Stimulated activated CD4-positive, alpha-beta T cell treated with anti-CD3 and anti-CD28 coated beads, Interleukin-1b, Interleukin-23, amount 100 ng/mL, for 24 hours (primary cell): ENCODE measurements at places on chromosomes 2 and 18.
A peak's percentile ranks its signal among the peaks of the same experiment; 100 is the strongest.

GRCh38 chr18:59040770-59041148 is 98.9 kb upstream of the SEC11C start:
- no peak for DNase-seq

- no peak for DNase-seq
Measured at GRCh38 chr2:52961403-52961802, 806.2 kb upstream of the CHAC2 start.

- no peak for DNase-seq
Measured at GRCh38 chr18:37617623-37618022, 52.0 kb upstream of the CELF4 start.

GRCh38 chr18:24322584-24323136 is 75.0 kb downstream of the OSBPL1A start:
- no peak for DNase-seq

- no peak for DNase-seq
Measured at GRCh38 chr2:20432714-20433113, 14.2 kb upstream of the RHOB start.

DNA sequence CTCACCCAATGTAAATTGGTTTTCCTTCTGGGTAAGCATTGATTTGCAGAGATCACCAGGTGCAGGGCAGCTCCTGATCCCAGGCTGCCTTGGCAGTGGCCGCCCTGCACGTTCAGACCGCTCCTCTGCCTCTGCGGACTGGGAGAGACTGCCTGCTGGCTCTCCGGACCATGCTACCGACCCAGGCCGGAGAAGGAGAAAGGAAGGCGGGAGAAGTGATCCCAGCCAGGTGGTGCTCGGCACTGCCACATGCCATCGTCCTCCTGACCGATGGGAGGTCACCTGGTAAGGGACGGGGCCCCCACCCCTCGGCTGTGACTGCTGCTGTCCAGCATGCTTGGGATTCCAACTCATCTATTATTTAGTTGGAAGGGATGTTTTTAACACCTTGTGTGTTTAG is 108.1 kb upstream of the POU3F3 start:
- no peak for DNase-seq

DNA sequence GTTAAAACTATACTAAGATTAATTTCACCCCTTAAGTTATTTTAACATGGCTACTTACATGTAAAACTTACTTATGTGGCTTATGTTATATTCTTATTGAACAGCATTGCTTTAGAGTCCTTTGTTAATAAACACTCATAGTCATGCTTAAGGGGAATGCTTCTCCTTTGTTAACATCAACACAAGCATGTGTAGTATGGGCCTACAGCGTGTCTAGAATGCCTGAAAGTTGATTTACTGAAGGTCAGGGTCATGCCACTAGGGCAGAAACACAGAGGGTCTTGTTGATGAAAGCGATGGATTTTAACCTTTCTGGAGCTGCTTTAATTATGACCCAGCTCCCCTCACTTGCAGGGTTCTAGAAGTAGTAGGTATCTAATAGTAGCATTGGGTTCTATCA is 159.8 kb upstream of the DLX2 start:
- no peak for DNase-seq

DNA sequence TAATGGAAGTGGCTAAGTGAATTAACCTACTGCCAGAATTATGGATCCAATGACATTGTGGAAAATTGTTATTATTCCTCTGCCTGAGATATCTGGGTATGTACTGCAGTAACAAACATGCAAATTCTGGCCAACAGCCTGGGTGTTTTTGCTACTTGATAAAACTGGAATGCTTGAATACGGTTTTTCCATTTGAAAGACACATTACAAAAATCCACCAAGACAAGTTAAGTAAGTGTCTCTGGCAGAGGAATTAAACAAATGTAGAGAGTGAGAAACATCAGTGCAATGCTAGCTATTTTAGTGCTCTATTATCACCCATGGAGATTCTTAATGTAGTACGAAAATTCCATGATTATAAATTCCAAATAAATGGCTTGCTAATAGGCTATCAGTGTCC is 312.4 kb upstream of the MEIS1 start:
- DNase-seq = no peak

GRCh38 chr2:27860111-27860510 is 30.1 kb downstream of the RBKS start:
- DNase-seq = no peak

GRCh38 chr2:239247401-239248245 is 153.2 kb downstream of the HDAC4 start:
- DNase-seq = no peak

DNA sequence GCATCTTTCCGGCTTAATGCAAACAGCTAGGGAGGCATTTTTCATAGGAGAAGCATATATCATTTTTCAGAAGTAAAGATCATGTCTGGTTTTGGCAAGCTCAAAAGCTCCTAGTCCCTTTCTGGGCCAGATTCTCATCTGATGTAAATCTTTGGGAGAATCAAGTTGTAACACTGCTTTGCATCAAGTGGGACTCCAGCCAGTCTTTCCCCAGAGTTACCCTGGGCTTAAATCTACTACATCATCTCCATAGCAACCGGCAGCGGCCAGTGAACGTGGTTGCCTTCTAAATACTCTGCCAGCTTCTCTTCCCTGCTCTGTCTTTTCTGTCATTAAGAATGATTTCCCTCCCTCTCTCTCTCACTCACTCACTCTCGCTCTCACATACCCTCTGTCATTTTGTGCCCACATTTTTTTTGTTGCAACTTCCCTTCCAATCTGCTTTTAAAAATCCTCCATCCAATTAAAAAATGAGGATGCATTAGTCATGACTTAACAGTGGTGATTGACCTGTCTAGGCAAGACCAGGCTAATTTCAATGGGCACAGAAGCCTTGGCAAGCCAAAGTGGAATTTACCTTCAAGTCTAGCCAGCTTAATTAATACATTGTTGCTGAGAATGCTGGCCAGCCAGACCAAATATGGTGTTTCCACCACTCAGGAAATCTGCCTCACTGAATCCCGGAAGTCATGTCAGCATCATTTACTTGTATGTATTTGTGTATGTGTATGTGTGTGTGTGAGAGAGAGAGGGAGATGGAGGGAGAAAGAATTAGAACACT is 93.0 kb downstream of the NRP2 start:
- DNase-seq = no peak

GRCh38 chr18:3319399-3319798 is 57.5 kb downstream of the MYL12B start:
- DNase-seq = no peak

DNA sequence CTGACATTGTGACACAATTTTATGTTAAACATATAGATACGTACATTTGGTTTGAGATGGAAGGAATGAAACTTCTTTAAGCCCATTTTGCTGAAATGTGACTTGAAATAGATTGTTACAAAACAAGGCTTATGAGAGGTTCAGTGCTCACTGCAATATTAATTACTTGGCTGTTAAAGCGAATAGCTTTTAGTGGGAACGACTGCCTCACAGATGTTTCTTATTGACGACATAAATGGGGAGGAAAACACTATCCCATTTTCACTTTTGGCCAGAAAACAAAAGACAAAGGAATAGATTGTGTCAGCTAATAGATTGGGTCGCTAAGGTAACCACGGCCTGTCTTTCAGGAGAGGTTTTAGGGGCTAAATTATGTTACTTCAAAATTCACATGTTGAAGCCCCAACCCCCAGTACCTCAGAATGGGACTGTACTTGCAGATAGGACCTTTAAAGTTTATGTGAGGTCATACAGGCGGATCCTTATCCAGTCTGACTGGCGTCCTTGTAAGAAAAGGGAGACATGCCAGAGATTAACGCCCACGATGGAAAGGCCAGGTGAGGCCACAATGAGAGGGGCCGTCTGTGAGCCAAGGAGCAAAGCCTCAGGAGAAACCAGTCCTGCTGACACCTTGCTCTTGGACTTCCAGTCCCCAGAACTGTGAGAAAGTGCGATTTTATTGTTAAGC is 10.8 kb downstream of the INPP1 start:
- DNase-seq = no peak

- no peak for DNase-seq
Measured at GRCh38 chr18:32550963-32551362, 80.3 kb upstream of the GAREM1 start.

DNA sequence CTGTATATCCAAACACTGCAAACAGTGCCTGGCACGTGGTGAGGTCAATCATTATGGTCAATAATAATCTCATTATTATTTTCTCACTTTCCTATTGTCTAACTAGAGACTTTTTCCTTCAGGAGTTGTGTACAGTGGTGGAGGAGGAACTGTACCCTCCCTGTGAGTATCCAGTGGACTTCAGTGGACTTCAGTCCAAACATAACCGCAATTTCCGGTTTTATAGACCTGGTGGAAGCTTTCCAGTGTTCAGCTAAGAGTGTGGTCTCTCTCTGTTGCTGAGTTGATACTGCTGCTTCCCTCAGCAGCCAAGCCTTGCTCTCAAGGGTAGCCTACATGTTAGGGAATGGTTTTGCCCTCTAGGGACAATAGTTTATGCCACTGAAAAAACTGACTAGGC is 447.1 kb downstream of the TMEM182 start:
- DNase-seq = no peak

DNA sequence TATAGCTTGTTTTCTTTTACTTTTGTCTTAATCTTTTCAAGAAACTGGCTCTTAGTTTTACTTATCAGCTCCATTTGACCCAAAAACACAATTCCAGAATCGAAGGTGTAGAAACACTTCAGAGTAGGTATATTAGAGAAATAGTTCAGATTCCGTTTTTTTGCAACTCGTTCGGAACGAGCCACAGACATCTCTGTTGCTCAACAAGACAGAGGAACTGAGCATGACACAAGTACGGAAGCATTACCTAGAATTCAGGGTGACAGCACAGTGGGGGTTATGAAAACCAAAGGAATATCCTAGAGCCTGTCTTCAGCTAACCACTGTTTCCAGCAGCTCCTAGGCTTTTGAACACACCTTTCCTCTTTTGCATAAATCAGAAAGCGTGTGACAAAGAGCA is 5.0 kb downstream of the HRH4 start:
- DNase-seq = no peak

DNA sequence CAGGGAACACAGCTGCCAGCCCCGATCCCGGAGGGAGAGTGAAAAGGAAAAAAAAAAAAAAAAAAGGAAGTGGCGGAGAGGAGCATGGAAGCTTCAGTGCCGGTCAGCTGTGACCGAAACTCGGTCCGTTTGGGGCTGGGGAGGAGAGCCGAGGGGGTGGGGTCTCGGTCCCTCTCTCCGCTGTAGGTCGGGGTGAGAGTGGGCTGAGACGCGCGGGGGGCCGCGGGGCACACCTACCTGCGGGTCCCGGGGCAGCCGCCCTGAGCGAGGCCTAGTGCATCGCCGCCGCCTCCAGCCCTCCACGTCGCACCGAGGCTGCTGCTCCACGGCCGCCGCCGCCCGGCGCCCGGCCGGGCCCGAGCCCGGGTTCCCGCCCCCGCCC is 536 bp downstream of the VPS54 start:
- DNase-seq = peak; percentile 36

- DNase-seq = no peak
Measured at GRCh38 chr2:237592425-237592980, 2.0 kb upstream of the RAB17 start.

DNA sequence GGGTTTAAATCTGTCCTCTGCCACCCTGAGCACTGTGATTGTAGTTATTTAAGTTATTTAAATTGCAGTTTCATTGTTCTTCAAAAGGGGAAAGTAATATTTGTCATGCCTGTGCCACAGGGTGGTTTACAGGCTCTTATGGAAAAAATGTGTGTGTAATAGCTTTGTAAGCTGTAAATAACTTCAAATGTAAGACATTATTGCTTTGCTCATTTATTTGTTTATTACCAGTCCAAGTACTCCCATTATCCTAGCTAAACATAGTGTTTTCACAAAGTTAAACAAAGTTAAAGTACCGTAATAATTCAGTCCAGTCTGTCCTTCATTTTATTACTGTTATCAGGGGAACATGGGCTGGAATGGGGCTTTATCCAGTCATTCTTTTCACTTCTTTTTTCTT is 43.4 kb upstream of the IGFBP2 start:
- DNase-seq = no peak

DNA sequence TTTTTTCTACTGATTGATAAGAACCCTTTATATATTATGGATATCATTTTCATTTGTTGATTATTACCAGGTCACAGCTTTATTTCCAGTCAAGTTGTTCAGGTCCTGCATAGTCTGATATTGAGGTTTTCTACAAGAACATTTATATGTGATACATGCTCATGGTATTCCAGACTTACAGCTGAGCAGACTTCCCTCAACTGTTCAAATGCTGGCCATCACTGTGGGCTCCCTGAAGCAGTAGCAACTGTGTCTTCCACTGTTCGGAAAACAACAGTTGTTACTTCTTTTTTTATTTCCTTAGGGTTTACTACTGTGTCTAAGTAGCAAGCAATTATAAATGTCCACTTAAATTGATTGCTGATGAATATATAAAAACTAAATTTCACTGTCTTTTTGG is 79.5 kb downstream of the DGKD start:
- no peak for DNase-seq

- no peak for DNase-seq
Measured at GRCh38 chr18:41798879-41799278, 156.2 kb upstream of the PIK3C3 start.

- DNase-seq = no peak
Measured at GRCh38 chr2:44071454-44072046, 75.8 kb upstream of the LRPPRC start.

DNA sequence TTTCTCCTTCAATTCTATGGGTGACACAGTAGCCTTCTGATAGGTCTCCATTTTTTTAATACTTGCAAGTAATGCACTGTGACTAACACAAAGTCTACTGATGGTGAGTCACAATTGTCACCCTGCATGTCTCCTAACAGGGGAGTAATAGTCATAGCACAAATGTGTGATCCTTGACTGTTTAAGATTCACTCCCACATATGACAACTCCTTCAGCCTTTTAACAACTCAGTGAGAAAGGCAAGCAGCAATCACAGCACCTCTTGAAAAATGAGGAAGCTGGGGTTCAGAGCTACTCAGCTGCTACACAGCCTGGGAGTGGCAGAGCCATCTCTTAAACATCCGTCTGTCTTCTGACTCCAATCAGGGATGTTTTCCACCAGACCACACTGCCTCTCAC is 63.8 kb downstream of the EHD3 start:
- no peak for DNase-seq

- no peak for DNase-seq
Measured at GRCh38 chr2:23322567-23323197, 62.3 kb upstream of the KLHL29 start.

GRCh38 chr2:17052001-17052400 is 386.4 kb upstream of the CYRIA start:
- no peak for DNase-seq

DNA sequence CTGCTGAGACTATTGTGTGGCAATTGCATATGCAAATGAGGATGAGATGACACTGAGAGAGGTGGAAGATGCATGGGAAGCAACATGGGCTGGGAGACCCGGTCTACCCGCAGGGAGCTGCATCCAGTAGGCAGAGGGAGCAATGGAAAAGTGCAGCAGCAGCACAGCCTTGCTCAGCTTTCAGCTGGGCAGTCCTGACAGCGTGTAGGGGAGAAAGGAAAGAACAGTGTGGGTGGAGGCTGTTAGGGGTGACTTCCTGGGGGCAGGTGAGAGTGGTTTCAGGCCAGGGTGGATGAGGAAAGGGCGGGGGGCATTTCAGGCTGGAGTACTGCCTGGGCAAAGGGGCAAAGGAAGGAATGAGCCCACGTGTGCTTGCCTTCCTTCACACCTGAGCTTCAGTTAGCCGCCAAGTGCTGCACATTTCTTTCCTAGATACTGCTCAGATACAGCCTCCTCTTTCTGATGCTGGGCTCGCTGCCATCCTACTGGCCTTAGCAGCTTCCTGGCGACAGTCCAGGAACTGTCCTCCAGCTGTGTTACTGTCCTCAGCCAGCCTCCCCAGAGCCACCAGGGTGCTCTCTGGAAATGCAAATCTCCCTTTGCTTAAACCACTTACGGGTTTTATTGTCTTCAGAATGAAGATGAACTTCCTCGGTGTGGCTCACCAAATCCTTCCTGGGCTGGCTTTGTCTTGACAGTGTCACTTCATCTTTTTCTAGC is 276.3 kb downstream of the TSN start:
- no peak for DNase-seq
